ENCODE measurements at places on chromosomes 16 and 17. TPM values are rescaled to one million over a fixed set of nuclear protein-coding genes. Genes with fewer than 3 reads are reported as not detected.

- DNase-seq: no peak
Observed at GRCh38 chr17:77856551-77857305, 101.8 kb upstream of the TNRC6C start.

DNA sequence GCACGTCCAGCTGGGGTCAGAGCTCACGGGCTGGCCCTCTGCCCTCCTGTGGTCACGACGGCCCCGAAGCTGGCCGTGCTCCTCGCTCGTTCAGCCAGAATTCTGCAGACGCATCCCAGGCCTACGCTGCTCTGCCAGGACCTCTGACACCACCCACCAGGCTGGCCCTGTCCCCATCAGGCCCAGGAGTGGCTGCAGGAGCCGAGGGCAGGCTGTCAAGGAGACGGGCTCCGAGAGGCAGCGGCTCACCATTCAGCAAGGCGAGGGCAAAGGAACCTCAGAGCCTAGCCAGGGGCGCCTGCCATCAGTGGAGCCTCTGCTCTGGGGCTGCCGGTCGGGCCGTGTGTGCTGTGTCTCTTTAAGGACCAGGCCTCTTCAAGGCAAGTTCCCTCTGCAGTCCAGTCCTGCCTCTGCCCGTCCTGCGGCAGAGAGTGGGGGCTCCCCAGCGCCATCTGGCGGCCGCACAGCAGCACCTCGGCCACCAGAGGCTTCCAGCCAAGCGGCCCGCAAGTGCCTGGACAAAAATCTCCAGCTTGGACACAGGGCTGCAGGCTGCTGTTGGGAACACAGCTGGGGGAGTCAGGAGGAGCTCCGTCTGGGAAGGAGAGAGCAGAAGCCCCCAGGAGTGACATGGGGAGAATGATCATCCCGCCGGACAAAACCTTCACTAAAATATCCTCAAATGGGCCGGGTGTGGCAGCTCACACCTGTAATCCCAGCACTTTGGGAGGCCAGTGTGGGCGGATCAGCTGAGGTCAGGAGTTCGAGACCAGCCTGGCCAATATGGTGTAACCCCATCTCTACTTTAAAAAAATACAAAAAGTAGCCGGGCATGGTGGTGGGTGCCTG, 7.4 kb upstream of the ABR start:
- DNase-seq: no peak

DNA sequence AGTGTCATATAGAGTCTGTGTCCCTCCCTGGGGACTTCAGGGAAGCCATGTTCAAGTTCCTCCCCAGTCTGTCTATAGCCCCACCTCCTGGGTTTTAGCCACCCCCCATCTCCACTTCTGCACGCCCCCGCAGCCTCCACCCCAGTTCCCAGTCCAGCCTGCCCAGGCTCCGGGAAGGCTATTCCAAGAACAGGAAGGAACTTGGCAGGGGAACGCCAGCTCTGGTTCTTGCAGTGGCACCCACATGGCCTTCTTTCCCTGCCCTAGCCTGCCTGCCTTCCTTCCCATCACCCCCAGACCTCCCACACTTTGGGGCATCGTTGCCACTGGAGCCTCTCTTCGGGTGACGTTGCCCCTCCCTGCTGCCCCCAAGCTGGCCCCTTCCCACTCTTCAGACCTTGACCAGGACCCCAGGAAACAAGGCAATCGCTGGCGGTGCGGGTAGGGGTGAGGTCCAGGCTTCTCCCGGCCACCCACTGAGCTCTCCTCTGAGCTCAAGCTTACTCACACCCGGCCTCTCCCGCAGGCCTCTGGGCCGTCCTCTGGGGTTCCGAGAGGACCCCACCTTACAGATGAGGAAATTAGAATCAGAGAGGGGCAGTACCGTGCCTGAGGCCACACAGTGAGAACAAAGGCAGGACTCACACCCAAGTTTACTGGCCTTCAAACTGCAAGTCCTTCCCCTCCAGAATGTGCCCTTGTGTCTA, 9.2 kb upstream of the CES4A start:
- DNase-seq: no peak

- no peak for DNase-seq
Observed at GRCh38 chr17:83103200-83103942, 24.0 kb downstream of the METRNL start.

DNA sequence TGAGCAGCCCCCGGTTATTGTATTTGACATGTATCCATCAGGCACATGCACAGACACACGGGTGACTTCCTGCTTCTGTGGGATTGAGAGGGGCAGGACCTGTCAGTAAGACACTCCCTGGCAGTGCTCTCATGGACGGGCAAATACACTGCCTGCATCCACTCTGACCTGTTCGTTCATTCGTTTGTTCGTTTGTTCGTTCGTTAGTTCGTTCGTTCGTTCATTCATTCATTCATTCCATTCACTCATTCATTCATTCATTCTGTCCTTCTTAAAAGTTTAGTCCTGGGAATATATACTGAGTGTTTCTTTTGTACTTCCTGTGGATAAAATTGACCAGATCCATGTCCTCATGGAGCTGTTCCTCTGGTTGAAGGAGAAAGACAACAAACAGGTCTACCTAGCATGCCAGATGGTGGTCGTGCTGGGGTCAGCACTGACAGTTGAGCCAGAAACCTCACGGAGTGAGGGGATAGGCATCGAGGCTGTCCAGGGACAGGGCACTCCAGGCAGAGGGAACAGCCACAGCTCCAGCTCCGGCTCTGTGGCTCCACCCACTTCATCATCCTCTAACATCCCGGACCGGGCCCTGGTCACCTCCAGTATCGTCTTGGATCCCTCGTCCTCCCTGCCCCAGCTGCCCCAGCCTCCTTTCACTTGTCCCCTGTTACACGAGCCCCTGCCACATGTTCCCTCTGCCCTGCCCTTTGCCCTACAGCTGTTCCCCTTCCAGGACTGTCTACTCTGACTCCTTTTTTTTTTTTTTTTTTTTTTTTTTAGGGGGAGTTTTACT, 336.1 kb downstream of the CPPED1 start:
- DNase-seq: no peak

DNA sequence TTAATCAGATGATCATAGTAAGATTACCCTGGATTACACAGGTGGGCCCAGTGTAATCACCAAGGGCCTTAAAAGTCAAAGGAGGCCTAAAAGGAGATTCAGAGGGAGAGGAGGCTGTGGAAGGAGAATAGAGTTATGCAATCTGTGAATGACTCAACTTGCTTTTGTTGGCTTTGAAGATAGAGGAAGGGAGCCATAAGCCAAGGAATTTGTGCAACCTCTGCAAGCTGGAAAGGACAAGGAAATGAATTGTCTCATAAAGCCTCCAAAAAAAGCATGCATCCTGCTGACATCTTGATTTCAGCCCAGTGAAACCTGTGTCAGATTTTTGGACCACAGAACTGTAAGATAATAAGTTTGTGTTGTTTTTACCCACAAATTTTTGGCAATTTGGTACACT, 109.6 kb downstream of the CNTNAP4 start:
- no peak for DNase-seq

Gene ANKRD40CL
- polyA plus RNA-seq: 0.21 TPM

Gene PLA2G10
- 0.39 TPM for polyA plus RNA-seq
